Activated CD8-positive, alpha-beta memory T cell treated with anti-CD3 and anti-CD28 coated beads, Interleukin-2, amount 10 ng/mL, durations not matched to agents 7 days and 5 days (primary cell): ENCODE measurements at places on chromosomes 4 and X. TPM values are rescaled to one million over a fixed set of nuclear protein-coding genes. Genes with fewer than 3 reads are reported as not detected.
A peak's percentile ranks its signal among the peaks of the same experiment; 100 is the strongest.

Gene GLRA3
- total RNA-seq = not detected

Gene C4orf51
- total RNA-seq = not detected

Gene ZMAT1
- 3.6 TPM for total RNA-seq

Gene WNK3
- total RNA-seq = 0.21 TPM

Gene MAGEA8
- total RNA-seq = not detected

Gene DDX53
- total RNA-seq = not detected

Gene KLHL13
- total RNA-seq = 0.09 TPM

Gene CHRDL1
- total RNA-seq = not detected

DNA sequence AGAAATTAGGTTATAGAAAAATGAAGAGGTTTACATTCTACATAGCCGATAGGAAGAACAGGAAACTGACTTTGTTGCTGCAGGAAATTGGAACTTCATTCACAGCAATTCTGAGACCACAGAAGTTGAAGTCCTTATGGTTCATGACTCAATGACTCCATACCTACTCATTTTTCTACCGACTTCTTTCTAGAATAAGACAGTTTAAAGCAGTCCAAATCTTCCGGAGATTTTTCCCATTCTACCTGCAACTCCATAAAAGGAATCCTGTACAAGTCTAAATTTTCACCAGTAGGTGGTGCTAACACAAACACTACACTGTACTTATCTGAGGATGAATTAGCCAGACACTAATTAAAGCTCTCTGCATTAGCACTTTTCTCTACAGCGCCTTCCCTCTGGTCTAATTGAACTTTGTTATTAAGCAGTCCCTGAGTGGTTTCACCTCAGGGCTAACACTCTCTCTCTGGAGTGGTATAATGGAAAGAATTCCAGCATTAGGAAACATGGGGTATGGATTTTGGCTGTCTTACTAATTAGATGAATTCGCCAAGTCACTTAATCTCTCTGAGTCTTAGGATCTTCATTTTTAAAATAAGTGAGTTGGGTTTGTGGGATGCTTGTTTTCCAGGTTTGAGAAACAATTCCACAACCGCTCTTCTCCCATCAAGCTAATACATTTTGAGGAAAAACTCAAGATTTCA lies 167.9 kb downstream of the SMIM20 start:
- H3K27me3 ChIP-seq = no peaks in the 10 kb centered on the region
- H3K4me1 ChIP-seq = peaks cover 70% of the 10 kb centered on the region
- peak overlapping the region; percentile 61 for H3K27ac ChIP-seq
- peaks cover 21% of the 10 kb centered on the region for H3K36me3 ChIP-seq
- no peak for DNase-seq
- no peak overlapping the region for H3K4me3 ChIP-seq

GRCh38 chrX:155070038-155070437 lies 898 bp downstream of the CMC4 start:
- H3K4me1 ChIP-seq = peaks cover 60% of the 10 kb centered on the region
- H3K4me3 ChIP-seq = peak overlapping the region; percentile 76
- no peaks in the 10 kb centered on the region for H3K27me3 ChIP-seq
- peaks cover 22% of the 10 kb centered on the region for H3K36me3 ChIP-seq

GRCh38 chr4:54607067-54607466 lies 50.7 kb upstream of the KIT start:
- no peak overlapping the region for H3K4me3 ChIP-seq
- H3K27ac ChIP-seq = no peak overlapping the region
- H3K4me1 ChIP-seq = no peaks in the 10 kb centered on the region
- no peaks in the 10 kb centered on the region for H3K36me3 ChIP-seq

DNA sequence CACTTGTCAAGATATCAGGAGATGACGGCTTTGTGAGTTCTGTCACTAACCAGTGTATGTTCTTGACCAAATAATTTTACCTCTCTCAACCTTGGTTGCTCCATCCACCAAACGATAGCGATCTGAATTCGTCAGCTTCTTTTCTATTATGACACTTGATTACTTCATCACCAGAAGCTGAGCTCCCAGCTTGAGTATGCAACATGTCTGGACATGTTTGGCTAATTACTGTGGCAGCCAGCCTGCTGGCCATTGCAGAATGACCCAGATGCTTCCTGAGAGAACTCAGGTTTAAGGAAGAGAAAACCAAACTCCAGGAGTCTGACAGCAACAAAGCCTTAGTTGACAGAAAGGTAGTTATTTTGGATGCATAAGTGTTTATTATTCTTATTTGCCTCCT lies 46.4 kb upstream of the PARM1 start:
- H3K4me1 ChIP-seq = no peaks in the 10 kb centered on the region
- no peak for DNase-seq
- H3K27me3 ChIP-seq = peaks cover 5% of the 10 kb centered on the region
- no peak overlapping the region for H3K27ac ChIP-seq

DNA sequence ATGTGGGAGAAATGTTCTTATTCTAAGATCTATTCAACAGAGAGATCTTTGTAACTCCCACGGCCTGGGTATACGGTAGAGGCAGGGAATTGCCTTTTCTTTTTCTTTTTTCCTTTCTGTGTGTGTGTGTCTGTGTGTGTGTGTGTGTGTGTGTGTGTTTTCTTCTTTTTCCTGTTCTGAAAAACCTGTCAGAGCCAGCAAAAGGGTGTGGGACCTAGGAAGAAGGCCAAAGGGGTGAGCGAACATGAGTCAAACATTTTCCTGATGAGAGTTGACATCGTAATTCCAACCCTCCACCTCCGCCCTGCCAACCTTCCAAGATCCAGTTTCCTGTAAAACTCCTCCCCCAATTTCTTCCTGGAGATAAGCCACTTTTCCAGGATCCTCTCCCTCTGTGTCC lies 2.8 kb upstream of the CHIC2 start:
- no peak overlapping the region for H3K4me3 ChIP-seq
- peaks cover 3% of the 10 kb centered on the region for H3K27me3 ChIP-seq
- no peak overlapping the region for H3K27ac ChIP-seq
- DNase-seq = no peak
- H3K36me3 ChIP-seq = peaks cover 5% of the 10 kb centered on the region
- H3K4me1 ChIP-seq = peaks cover 17% of the 10 kb centered on the region

DNA sequence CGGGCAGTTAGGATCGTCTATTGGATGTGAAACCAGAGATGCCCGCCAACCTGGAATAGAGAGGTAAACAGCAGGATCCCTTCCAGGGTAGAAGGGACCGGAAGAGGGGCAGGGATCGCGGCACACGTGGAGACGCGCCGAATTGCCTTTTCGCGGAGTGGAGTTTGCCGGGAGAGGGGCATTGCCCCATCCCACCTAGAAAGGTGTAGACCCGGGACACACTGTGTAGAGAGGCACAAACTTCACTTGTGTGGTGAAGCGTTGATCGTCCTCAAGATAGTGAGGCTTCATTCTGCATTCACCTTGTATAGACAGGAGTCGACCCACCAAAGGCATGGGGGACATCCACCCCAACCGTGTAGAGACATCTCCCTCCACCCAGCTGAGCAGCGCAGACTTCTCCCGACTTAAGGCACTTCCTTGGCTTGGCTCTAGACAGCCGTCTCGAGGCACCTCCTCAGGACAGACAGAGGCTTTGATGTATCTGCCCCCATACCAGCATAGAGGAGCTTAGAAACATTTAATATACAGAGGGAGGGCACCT lies 410 bp downstream of the GNL3L start:
- DNase-seq = peak; percentile 41
- no peaks in the 10 kb centered on the region for H3K27me3 ChIP-seq
- H3K4me3 ChIP-seq = peak overlapping the region; percentile 89
- peaks cover 21% of the 10 kb centered on the region for H3K36me3 ChIP-seq
- peak overlapping the region; percentile 91 for H3K27ac ChIP-seq
- H3K4me1 ChIP-seq = peaks cover 36% of the 10 kb centered on the region

DNA sequence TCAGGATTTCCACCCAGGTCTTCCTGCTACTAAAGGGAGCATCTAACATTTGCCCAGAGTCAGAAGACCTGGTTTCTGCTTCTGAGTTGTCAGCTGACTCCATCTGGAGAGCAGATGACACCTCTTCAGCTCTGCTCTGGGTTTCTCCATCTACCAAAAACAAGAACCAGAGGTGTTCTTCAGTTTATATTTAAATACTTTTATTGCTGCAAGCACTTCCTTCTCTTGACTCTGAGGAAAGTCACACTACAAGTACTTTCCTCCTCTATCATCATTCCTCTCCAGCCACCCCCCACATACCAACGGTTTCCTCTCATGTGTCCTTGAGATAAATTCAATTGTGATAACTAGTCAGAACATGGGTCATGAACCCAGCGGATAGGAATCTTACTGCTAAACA lies 88.4 kb downstream of the PPP3CA start:
- peaks cover 25% of the 10 kb centered on the region for H3K4me1 ChIP-seq
- H3K27me3 ChIP-seq = no peaks in the 10 kb centered on the region
- H3K27ac ChIP-seq = peak overlapping the region; percentile 17
- DNase-seq = no peak

DNA sequence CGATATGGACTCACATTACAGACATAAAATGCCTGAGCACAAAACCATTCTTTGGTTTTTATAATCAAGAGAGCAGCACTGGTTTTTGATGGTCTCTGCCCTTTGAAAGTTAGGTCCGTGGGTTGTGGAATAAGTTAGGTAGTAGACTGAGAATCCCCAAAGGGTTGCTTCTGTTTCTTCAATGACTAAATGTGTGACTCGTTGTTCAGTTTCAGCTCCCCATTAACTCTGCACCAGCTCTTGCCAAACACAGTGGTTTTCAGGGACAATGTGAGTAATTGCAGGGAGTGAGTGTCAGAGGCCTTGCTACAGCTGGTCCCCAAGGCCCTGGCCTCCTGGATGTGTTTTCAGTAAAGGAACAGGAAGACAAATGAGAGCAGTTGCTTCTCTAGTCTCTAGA lies 24.8 kb downstream of the SMIM20 start:
- peak; percentile 64 for DNase-seq
- peaks cover 31% of the 10 kb centered on the region for H3K4me1 ChIP-seq
- peak overlapping the region; percentile 87 for H3K27ac ChIP-seq
- H3K4me3 ChIP-seq = peak overlapping the region; percentile 5

GRCh38 chr4:41432219-41432618 lies 105.7 kb upstream of the LIMCH1 start:
- no peak overlapping the region for H3K4me3 ChIP-seq
- H3K27me3 ChIP-seq = no peaks in the 10 kb centered on the region
- H3K4me1 ChIP-seq = no peaks in the 10 kb centered on the region
- no peak overlapping the region for H3K27ac ChIP-seq
- no peaks in the 10 kb centered on the region for H3K36me3 ChIP-seq

GRCh38 chrX:18390941-18391538 lies 34.4 kb upstream of the CDKL5 start:
- H3K27ac ChIP-seq = no peak overlapping the region
- no peaks in the 10 kb centered on the region for H3K27me3 ChIP-seq
- H3K4me3 ChIP-seq = no peak overlapping the region
- DNase-seq = peak; percentile 59

GRCh38 chr4:24056289-24056688 lies 166.4 kb upstream of the PPARGC1A start:
- H3K27ac ChIP-seq = no peak overlapping the region
- no peaks in the 10 kb centered on the region for H3K36me3 ChIP-seq
- H3K4me1 ChIP-seq = no peaks in the 10 kb centered on the region
- no peak for DNase-seq

- peaks cover 29% of the 10 kb centered on the region for H3K27me3 ChIP-seq
- H3K4me3 ChIP-seq = no peak overlapping the region
- H3K27ac ChIP-seq = no peak overlapping the region
- peaks cover 15% of the 10 kb centered on the region for H3K4me1 ChIP-seq
- no peak for DNase-seq
- H3K36me3 ChIP-seq = peaks cover 1% of the 10 kb centered on the region
These were observed 12.2 kb downstream of the UCP1 start for GRCh38 chr4:140556372-140557085.

- H3K27ac ChIP-seq = no peak overlapping the region
- no peak overlapping the region for H3K4me3 ChIP-seq
- DNase-seq = no peak
- H3K27me3 ChIP-seq = no peaks in the 10 kb centered on the region
These were observed 15.1 kb downstream of the ATP5ME start for GRCh38 chr4:658681-659667.

GRCh38 chrX:47247206-47247998 lies 14.6 kb downstream of the USP11 start:
- peaks cover 16% of the 10 kb centered on the region for H3K4me1 ChIP-seq
- no peak overlapping the region for H3K4me3 ChIP-seq
- peak overlapping the region; percentile 54 for H3K27ac ChIP-seq
- no peaks in the 10 kb centered on the region for H3K27me3 ChIP-seq
- H3K36me3 ChIP-seq = peaks cover 24% of the 10 kb centered on the region
- DNase-seq = no peak

DNA sequence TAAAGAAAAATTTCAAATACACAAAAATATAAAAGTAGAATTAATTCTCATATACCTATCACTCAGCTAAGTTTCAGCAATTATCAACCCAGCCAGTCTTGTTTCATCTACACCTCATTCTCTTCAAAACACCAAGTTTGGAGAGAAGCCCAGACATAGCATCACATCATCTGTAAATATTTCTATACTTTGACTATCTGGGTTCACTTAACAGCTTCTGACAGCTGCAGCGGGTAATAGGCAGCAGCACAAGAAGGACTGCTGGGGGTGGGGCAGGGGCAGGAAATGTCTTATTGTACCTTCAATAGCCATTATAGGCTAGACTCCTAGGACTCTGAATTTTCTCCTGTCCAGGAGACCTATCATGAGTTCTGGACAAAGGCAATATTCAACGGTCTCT lies 54.1 kb downstream of the PHF8 start:
- H3K4me1 ChIP-seq = peaks cover 9% of the 10 kb centered on the region
- no peak overlapping the region for H3K27ac ChIP-seq
- H3K27me3 ChIP-seq = no peaks in the 10 kb centered on the region
- H3K36me3 ChIP-seq = peaks cover 35% of the 10 kb centered on the region
- H3K4me3 ChIP-seq = no peak overlapping the region
- no peak for DNase-seq

DNA sequence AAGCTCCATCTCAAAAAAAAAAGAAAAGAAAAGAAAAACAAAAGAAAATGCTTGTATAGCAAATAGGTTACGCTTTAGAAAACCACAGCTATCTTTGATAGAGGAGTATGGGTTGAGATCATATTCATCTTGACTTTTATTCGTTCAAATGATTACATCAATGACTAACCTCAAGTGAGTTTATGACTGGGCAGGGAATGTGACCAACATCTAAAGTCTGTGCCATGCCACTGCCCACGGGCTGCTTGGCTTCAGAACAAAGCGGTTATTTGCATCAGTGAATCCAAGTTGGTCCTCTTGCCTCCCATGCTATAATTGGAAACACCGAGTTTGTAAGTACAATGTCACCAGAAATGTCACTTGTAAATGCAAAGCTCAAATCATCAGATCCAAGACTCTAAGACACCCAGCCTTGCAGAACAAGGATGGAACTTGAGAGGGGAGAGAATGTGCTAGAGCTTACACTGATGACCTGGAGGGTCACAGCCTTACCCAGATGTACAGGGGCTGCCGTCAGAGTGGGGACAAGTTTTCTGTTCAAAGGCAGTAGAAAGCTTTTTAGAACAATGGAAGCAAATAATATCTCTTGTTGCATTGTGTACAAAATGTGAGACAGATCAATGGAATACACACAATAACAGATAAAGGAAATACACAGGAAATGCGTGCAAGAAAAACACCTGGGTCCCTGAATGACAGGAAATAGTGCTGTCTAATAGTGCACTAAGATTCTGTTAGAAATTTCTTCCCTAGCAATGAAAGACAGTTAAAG lies 8.4 kb upstream of the OPN1LW start:
- peaks cover 24% of the 10 kb centered on the region for H3K4me1 ChIP-seq
- no peaks in the 10 kb centered on the region for H3K27me3 ChIP-seq
- H3K36me3 ChIP-seq = no peaks in the 10 kb centered on the region
- H3K27ac ChIP-seq = peak overlapping the region; percentile 76
- no peak for DNase-seq
